ENCODE measurements at places on chromosomes 5 and 9. TPM values are rescaled to one million over a fixed set of nuclear protein-coding genes. Genes with fewer than 3 reads are reported as not detected.

- no peak overlapping the region for H3K4me3 ChIP-seq
- no peaks in the 10 kb centered on the region for H3K4me1 ChIP-seq
- peaks cover 24% of the 10 kb centered on the region for H3K27me3 ChIP-seq
- no peaks in the 10 kb centered on the region for H3K36me3 ChIP-seq
Observed at GRCh38 chr5:139862313-139862712, 66.7 kb downstream of the PSD2 start.

SIL1 gene
- 57.6 TPM for total RNA-seq

FAM78A gene
- total RNA-seq = 0.73 TPM

SPTLC1 gene
- 82.0 TPM for total RNA-seq

DNA sequence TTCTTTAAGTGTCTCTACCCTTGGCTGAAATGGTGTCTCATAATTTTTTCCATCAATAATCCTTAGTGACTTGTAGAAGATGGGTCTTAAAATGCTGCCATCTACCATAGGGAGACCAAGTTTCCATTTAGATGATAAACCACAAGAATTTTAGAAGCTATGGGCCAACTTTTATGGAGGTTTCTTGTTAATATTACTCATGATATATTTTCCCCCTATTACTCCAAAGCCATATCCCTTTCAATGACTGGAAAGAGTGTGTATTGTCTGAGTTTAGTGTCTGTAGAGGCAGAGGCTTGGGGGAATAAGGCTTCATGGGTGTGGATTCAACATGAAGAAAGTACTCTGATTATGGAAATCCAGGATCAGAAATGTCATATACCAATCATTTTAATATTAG lies 507.3 kb upstream of the TNC start:
- no peaks in the 10 kb centered on the region for H3K36me3 ChIP-seq
- no peak overlapping the region for H3K4me3 ChIP-seq
- no peaks in the 10 kb centered on the region for H3K27me3 ChIP-seq
- no peak for DNase-seq
- H3K27ac ChIP-seq = no peak overlapping the region

- H3K27ac ChIP-seq = no peak overlapping the region
- no peaks in the 10 kb centered on the region for H3K27me3 ChIP-seq
- H3K36me3 ChIP-seq = no peaks in the 10 kb centered on the region
- no peaks in the 10 kb centered on the region for H3K4me1 ChIP-seq
Observed at GRCh38 chr5:121988488-121988887, 26.7 kb downstream of the SRFBP1 start.

- H3K27me3 ChIP-seq = no peaks in the 10 kb centered on the region
- no peak overlapping the region for H3K27ac ChIP-seq
- H3K4me3 ChIP-seq = no peak overlapping the region
Observed at GRCh38 chr5:96260009-96260408, 173.0 kb downstream of the PCSK1 start.

ARL10 gene
- total RNA-seq = 14.3 TPM

VCAN gene
- total RNA-seq = 542 TPM

DNA sequence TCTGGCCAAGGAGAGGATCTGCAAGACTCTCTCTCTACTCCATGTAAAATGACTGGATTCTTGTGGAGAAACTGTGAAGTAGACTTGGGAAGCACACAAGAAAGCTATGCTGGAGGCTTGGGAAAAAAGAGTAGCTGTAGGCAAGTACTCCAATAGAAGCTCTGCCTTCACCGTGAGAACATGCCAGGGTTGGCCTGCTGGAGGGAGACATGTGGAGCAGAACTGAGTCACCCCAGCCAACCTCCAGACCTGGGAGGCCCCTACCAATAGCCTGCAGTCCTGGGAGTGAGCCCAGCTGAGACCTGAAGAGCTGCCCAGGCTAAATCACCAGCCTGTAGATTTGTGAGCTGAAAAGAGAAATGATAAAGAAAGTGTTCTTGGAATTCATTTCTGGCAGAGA lies 66.6 kb downstream of the DEPDC1B start:
- peak overlapping the region; percentile 27 for H3K27ac ChIP-seq
- H3K36me3 ChIP-seq = no peaks in the 10 kb centered on the region
- H3K4me3 ChIP-seq = no peak overlapping the region

MROH2B gene
- total RNA-seq = not detected

DNA sequence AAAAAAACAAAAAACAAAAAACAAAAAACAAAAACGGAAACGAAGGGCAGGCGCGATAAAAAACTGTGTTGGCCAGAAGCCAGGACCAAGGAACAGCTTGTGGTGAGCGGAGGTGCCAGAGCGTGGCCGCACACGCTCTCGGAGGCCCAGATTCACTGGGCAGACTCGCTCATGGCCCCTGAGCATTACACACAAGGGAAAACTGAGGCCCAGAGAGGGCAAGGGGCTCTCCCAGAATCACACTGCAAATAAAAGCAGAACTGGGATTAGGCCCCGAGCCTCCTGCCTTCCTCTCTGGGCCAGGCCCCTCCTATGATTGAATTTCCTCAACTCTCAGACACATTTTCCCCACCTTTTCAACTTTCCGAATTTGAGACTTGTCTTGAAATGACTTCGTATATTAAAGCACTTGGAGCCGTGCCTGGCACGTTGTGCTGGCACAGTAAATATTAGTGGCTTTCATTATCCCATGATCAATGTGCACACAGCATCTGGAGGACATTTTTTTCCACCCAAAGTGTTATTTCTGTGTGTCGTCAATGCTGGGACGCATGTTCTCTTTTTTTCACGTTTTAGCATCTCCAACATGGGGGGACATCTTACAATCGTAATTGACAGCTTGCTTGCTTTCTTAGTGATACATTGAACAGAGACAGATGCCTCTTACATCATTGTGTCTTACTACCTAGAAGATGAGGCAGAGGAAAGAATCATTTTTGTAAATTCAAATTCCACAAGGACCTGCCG lies 7.4 kb downstream of the FIBCD1 start:
- DNase-seq = no peak
- no peaks in the 10 kb centered on the region for H3K27me3 ChIP-seq
- H3K27ac ChIP-seq = no peak overlapping the region
- no peak overlapping the region for H3K4me3 ChIP-seq
- H3K4me1 ChIP-seq = peaks cover 54% of the 10 kb centered on the region

PCDHGB3 gene
- 0.10 TPM for total RNA-seq

CCL28 gene
- 0.16 TPM for total RNA-seq

GRCh38 chr5:56640763-56641406 lies 174.5 kb upstream of the MAP3K1 start:
- no peak overlapping the region for H3K27ac ChIP-seq
- no peaks in the 10 kb centered on the region for H3K27me3 ChIP-seq
- no peak overlapping the region for H3K4me3 ChIP-seq
- no peak for DNase-seq

DNA sequence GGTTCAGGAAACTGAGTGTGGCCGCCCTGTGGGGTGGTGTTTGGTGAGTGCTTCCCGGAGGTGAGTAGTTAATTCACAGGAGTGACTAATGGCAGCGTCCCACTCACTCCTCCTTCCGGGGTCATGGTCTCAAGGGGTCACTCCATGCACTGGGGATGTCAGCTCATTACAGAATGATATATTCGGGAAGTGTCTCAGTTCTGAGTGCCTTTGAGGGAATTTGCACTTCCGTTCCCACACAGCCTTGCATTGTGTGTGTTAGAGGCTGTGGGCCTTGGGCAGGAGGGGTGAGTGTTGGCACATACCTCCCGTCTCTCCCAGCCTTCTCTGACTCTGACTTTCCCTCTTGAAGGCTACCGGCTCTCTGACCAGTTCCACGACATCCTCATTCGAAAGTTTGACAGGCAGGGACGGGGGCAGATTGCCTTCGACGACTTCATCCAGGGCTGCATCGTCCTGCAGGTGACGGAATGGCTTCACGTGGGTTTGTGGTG lies 10.5 kb upstream of the AHRR start:
- no peak overlapping the region for H3K4me3 ChIP-seq
- peak overlapping the region; percentile 28 for H3K27ac ChIP-seq
- peaks cover 25% of the 10 kb centered on the region for H3K4me1 ChIP-seq
- DNase-seq = peak; percentile 53
- peaks cover 6% of the 10 kb centered on the region for H3K36me3 ChIP-seq

DNA sequence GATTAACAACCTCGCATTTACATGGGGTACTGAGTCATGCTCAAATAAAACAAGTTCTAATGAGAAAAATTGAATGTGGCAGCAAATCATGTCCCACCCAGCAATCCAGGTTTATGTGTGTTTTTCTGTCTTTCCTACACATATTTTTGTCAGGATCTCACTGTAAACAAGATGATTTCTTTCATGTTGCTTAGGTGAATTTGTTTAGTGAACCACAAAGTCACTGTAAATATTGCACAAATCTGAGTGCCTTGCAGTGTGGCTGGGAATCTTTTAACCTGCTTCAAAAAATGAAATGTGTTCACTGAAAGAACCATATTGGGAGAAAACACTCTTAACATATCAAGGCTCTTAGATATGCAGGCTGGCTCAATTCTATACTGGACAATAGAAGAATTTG lies 23.1 kb upstream of the ZCCHC7 start:
- no peak overlapping the region for H3K4me3 ChIP-seq
- DNase-seq = no peak
- no peaks in the 10 kb centered on the region for H3K4me1 ChIP-seq
- no peak overlapping the region for H3K27ac ChIP-seq
- H3K36me3 ChIP-seq = no peaks in the 10 kb centered on the region

TMC1 gene
- not detected for total RNA-seq
